Parietal lobe (tissue), 2 donors: ENCODE measurements at places on chromosomes 1 and 21. TPM values are rescaled to one million over a fixed set of nuclear protein-coding genes. Genes with fewer than 3 reads are reported as not detected.

Gene OR2M7
- total RNA-seq: not detected

Gene SPAG17
- total RNA-seq: 3.1 TPM

Gene SLFNL1
- total RNA-seq: 4.4 TPM

Gene FTCD
- total RNA-seq: 2.2 TPM

Gene CXADR
- total RNA-seq: 261 TPM

Gene TDRD5
- total RNA-seq: 1.9 TPM
